LHCN-M2 (cell line): ENCODE measurements at places on chromosomes 5 and 9. TPM values are rescaled to one million over a fixed set of nuclear protein-coding genes. Genes with fewer than 3 reads are reported as not detected.

- DNase-seq, result no peak
Measured at GRCh38 chr5:138212828-138213160, 329 bp downstream of the CDC23 start.

- DNase-seq, result peak; percentile 3
Measured at GRCh38 chr5:79743846-79744605, 54.4 kb downstream of the CMYA5 start.

GRCh38 chr5:138950421-138951031 lies 75.4 kb upstream of the LRRTM2 start:
- DNase-seq, result no peak

DNA sequence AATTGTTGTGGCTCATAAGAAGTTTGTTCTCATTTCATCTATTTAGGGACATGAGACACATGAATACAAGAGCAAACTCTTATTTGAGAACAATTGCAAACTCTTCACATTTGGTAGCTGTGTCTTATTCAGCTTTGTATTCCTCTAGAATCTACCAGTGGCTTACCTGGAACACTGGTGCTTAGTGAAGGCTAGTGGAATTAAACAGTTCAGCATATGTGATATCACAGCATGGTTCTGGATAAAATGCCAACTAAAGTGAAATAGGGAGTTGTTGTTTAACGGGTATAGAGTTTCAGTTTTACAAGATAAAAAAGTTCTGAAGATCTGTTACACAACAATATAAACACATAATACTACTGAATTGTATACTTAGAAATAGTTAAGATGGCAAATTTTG lies 48.9 kb downstream of the NRG2 start:
- DNase-seq, result no peak

DNA sequence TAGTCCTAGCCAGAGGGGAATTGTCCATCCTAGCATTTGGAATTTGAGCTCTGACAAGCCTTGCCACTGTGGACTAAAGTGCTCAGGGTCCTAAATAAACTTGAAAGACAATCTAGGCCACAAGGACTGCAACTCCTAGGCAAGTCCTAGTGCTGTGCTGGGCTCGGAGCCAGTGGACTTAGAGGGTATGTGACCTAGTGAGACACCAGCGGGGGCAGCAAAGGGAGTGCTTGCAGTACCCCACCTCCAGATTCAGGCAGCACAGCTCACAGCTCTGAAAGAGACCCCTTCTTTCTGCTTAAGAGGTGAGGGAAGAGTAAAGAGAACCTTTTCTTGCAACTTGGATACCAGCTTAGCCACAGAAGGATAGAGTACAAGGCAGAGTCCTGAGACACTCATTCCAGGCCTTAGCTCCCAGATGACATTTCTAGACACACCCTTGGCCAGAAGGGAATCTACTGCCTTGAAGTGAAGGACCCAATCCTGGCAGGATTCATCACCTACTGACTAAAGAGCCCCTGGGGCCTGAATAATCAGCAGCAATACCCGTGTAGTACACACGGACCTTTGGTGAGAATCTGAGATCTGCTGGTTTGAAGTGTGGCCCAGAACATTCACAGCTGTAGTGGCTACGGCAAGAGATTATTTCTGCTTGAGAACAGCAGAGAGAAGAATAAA lies 164.6 kb downstream of the CCDC171 start:
- no peak for DNase-seq

- peak; percentile 89 for DNase-seq
Measured at GRCh38 chr5:52674815-52675545, 112.7 kb upstream of the ITGA1 start.

DNA sequence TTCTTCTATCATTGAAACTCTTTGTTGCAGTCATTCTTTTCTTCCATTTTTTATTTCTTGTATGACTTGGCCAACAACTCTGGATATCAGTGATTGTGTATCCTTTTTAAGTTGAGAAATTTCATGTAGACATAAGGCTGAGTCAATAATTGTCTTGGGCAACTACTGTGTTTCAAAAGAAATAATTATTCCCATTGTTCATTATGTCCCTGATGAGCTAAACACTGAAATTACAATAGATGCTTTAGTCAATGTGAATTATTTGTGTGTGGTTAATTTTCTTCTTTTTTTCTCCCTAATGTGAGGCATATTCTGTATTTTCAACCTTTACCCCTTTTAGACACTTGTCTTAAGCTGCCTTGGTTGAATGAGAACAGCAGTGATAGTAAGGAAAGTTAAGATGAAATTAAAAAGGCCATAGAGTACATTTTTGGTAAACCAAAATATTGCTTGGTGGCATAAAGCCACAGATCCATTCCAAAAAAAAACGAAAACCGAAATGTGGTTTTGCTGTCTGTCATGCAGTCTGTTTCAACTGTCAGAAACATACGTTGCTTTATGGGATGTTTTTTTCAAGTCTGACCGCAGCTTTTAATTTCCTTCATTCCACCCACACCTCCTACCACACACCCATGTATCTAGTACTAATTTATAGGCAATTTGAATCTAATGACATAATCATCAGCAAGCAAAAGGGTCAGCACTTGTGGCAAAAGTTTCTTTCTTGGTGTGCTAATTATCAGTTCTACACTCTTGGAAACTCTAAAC lies 21.1 kb downstream of the TLE4 start:
- no peak for DNase-seq

DNA sequence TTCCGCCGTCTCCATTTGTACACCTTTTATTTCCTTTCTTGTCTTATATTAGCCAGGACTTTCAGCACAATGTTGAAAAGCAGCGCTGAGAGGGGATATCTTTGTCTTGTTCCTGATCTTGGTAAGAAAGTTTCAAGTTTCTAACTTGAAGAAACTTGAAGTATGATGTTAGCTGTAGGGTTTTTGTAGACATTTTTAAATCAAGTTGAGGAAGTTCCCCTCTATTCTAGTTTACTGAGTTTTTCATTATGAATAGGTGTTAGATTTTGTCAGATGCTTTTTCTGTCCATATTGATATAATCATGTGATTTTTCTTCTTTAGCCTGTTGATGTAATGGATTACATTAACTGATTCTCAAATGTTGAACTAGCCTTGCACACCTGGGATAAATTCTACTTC lies 425.7 kb downstream of the PIK3R1 start:
- no peak for DNase-seq

- no peak for DNase-seq
Measured at GRCh38 chr9:24398466-24398865, 147.2 kb downstream of the IZUMO3 start.

PPP3R2 gene
- not detected in 2 replicates for total RNA-seq

ADAMTSL2 gene
- total RNA-seq, result 0.32 TPM in 1 of 2 replicates, not detected in the other

EFNA5 gene
- total RNA-seq, result 7.2 and 13.1 TPM in 2 replicates
